ENCODE measurements at places on chromosomes 6 and 20. TPM values are rescaled to one million over a fixed set of nuclear protein-coding genes. Genes with fewer than 3 reads are reported as not detected.

- DNase-seq = no peak
Observed at GRCh38 chr6:104771258-104771832, 88.4 kb downstream of the HACE1 start.

DNA sequence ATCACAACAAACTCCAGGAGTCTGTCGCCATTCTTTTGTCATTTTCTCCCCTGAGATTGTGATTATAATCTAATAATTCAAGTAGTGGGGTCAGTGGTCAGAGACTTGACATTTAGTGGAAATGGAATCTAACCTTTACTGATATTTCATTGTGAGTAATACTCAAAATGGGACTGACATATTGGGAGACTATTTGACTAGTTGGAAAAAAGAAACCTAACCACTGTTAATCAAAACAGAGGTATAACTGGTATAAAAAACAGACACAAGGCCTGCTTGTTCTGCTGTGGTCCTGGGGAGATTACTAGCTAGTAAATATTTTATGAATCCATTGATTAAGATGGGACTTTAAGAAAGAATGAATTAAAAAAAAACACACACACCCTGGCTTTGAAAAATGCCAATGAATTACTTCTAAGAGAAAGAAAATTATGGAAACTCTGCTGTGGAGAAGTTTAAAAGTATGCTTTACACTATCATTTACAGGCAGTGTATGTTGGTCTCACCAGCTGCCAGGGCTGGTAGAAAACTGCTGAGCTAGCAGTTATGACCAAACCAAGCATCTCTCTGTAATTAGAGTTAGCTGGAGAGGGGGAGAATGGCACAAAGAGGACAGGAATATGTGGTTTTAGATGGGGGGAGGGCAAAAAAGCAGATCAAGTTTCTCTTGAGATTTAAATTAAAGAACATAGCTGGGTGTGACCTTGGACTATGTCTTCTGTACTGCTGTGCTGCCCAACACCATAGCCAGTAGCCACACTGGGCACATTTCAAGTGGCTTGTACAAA is 103.7 kb downstream of the FYN start:
- no peak for DNase-seq

DNA sequence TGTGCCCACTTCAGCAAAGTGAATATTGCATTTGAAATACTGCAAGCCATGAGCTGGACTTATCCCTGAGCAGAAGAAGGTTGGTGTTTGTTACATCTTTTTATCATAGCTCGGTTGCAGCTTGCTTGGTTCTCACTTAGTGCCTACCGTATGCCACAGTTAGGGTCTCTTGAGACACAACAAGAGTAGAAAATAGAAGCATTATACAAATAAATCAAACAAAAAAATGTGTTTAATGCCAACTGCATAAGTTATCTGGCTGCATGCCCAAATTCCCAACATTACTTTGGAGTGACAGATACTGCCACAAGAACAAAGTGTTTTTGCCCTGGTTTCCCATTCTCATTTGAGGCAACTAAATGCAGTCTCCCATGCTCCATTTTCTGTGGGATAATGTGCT is 53.9 kb upstream of the LAMP5 start:
- DNase-seq = no peak

KHDC1 gene
- total RNA-seq = 4.6 TPM

GRCh38 chr20:16537918-16538317 is 35.3 kb downstream of the KIF16B start:
- DNase-seq = no peak
